Stimulated activated CD8-positive, alpha-beta memory T cell treated with anti-CD3 and anti-CD28 coated beads, Interleukin-15, amount 100 ng/mL, for 48 hours (primary cell): ENCODE measurements at places on chromosomes 2 and 18.

- no peak for DNase-seq
Observed at GRCh38 chr18:49910019-49910418, 96.7 kb upstream of the ACAA2 start.

DNA sequence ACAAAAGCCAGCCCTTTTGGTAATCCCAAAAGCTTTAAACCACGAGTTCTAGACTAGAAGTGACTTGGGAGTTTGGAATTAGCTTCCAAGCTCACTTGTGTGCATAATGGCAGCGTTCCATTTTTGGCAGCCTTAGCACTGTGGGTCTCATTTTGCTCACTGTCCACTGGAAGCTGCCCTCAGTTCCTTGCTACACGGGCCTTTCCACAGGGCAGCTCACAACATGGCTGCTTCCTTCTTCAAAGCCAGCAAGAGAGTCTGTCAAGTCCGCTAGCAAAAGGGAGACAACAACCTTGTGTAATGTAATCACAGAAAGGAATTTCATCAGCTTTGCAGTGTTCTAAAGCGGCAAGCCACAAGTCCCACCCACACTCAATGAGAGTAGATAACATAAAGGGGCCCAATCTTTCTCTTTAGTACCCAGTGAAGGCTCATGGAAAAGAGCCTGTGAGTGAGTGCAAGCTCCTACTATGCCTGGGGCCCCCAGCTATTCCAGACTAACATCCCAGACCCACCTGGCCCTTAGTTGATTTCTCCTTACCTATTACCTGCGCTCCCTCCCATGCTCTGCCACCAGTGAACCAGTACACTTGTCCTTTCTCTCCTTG, 239.7 kb upstream of the FBXO11 start:
- DNase-seq: no peak

- no peak for DNase-seq
Observed at GRCh38 chr2:226683944-226684562, 115.6 kb downstream of the IRS1 start.

DNA sequence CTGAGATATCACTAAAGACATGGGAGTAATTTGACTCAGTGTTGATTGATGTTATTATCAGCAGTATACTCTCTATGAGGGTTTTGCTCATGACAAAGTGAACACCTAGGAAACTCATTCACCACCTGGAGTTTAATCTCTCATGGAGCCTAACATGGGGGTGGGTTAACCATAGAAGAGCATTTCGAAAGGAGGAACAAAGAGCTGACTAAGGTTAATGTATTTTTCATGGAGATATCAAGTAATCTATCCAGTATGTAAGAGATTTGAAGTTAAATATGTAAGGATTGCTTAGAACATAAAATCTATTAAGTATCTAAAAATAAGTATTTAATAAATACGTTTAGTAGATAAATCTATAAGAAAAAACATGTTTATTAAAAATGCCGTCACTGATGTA, 917.8 kb downstream of the EPHA4 start:
- no peak for DNase-seq

DNA sequence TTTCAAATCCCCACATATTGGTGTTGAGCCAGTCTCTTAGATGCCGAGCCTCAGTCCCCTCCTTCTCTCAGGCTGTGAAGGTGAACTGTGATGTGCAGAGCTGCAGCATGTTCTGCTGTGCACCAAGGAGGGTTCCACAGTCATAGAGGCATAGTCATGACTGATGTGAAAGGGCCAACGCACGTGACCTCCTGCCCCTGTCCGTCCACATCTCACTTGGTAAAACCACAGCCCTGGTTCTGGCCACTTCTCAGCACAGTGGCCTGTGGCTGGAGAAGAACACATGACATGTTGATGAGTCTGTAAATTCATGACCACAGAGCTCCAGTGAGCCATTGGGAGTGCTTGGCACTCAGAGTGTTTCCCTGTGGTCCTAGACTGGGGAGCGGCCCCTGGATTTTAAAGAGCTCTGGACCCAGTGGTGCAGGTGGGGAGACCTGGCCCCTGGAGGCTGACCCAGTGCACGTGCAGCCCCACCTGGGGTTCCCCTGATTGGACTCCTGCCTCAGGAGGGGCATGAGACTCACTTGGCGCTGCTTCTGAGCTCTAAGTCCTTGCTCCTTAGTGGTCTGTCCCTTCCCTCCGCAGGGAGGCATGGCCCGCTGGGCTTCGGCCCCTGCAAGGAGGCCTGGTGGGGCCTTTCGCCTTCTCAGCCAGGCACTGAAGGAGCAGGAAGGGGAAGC, 25.3 kb downstream of the INPP4A start:
- DNase-seq: no peak

GRCh38 chr2:224366267-224366844, 35.6 kb downstream of the FAM124B start:
- no peak for DNase-seq

GRCh38 chr2:63662028-63662804, 73.5 kb downstream of the MDH1 start:
- no peak for DNase-seq

- no peak for DNase-seq
Observed at GRCh38 chr2:70005752-70006446, 44.5 kb upstream of the ASPRV1 start.
